ENCODE measurements at places on chromosomes 1 and 21.

DNA sequence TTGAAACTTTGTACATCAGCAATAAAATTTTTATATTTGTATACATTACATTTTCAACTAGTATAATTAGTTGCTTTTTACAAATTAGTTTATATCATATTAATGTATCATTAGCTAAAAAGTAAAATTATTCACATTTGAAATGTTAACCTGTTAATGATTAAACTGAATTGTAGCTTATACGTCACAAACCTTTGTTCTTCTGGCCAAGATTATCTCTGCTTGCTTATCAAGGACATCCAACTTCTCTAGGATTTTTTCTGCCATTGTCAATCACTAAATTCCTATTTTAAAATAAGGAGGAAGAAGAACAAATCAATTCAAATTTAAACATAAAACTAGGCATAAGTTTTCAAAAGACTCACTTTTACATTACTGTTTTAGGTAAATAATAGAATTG lies 7.8 kb downstream of the C1orf141 start:
- DNase-seq = no peak

- no peak for DNase-seq
These were observed 7.6 kb upstream of the C1orf116 start for GRCh38 chr1:207040181-207040533.

- no peak for DNase-seq
These were observed 52.6 kb upstream of the EPS8L3 start for GRCh38 chr1:109816175-109816811.

DNA sequence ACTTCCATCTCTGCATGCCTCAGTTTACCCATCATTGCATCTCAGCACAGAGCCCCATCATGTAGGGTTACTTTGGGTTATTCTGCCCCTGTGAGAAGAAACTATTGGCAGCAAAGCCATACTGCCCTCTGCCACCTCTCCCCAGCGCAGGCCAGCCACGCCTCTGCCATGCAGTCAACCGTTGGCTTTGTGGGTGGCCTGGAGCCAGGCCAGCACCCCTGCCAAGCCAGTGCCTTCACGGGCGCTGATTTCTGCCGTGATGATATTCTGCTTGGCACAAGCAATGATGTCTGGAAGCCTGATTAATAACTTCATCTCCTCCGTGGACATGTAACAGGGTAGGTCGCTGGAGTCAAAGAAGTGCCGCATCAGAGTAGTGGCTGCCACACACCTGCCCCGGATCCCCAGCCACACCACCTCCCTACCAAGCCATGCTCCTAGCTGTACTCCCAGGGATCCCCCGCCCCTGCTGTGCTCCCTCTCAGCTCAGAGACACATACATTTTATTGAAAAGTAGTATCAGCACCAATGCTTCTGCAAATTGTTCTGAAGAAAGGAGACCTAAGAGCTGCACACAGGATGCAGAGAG lies 15.0 kb upstream of the CEP85 start:
- DNase-seq = no peak

GRCh38 chr21:37757606-37758376 lies 158.5 kb downstream of the KCNJ6 start:
- DNase-seq = no peak

DNA sequence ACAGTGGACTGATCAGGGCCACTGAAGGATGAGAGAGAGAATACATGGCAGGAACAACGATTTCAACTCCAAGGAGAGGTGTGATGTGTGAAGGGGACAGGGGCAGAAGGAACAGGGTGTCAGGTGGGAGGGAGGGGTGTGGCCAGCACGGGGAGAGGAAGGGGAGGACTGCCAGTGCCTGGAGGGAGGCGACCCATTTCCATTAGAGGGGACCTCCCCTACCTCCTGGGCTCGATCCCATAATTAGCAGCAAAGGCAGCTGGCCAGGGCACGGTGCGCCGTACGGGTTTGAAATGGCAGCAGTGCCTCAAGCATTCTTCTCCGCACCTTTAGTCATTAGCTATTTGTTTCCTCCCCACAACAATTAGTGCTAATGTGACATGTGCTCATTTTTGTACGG lies 22.7 kb downstream of the CRYAA start:
- no peak for DNase-seq

DNA sequence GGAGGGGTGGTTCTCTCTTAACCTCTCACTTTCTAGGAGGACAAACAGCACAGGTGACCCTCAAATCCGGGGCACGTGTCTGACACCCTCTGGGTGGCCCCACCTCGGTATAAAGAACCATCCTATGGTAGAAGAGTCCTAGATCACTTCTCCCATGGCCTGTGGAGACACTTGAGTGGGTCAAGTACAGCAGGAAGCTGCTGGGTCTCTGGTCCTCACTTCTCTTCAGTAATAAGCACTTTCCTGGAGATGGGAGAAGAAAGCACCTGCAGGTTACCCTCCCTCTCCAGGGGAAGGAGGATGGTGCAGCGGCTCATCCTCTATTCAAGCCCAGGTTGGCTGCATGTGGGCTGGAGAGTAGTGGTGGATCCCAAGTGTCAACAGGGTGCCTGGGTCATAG lies 17.0 kb downstream of the S100A7 start:
- DNase-seq = no peak

DNA sequence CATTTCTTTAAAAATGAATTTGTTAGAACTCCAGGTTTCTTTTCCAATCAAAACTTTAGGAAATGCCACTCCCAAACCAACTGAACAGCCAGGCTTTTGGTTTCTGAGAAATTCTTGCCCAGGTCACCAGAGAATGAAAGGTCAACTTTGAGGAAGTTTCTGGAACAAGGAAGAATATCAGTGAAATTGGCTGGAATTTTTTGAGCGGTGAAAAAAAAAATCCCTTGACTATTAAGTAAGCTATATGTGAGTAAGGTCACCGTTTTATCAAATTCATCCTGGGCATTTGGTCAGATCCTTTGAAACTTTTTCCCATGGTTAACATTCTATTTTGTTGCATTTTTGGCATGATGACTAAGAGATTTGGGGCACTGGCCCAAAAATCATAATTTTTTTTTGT lies 469.3 kb downstream of the LTN1 start:
- no peak for DNase-seq

DNA sequence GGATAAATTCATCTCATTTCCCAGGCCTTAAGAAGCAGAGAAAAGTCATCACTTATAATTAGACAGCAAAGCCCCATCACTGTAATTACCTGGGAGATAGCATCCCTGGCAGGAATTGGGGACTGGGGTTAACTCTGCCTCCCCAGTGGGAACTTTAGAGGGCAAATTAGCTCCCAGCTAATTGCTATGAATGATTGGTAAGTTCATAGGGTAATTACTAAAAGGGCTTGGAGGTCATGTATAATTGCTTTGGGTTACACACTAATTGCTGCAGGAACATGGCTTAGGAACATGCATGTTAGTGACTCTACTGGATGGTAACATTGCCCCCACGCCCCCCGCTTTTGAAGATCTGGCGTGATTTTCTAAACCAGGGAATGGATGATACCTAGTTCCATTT lies 64.8 kb downstream of the UBE2T start:
- DNase-seq = no peak
